ENCODE measurements at places on chromosomes 7 and 10. TPM values are rescaled to one million over a fixed set of nuclear protein-coding genes. Genes with fewer than 3 reads are reported as not detected.

DNA sequence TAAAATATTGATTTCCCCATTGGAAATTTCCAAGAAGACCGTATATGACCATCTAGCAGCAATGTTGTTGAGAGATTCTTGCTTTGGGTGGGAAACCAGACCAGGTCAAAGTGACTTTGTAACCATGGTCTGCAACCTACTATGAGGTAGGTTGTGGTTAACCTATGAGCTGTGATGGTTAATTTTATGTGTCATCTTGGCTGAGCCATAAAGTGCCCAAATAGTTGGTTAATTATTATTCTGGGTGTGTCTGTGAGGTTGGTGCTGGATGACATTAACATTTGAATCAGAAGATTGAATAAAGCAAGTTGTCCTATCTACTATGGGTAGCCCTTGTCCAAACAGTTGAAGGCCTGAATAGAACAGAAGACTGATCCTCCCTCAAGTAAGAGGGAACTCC, 18.3 kb upstream of the RALA start:
- peak; percentile 87 for DNase-seq

DNA sequence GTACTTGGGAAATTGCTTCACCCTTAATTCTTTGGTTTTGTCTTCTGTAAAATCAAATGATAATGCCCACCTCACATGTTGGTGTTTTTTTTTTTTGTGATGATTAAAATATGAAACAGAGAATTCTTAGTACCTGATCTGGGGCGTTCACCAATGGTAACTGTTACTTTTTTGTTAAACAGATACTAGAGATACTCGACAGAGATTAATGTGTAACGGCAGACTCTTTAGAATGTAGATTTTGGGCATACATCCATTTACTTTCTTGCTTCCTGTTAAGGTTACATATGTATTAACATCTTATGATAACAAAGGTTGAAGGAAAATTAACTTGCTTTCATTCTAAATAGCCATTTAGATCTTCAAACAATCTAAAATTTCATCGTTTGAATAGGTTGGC, 23.3 kb downstream of the PLXDC2 start:
- DNase-seq: no peak

GRCh38 chr7:123535517-123535916, 1.1 kb upstream of the IQUB start:
- DNase-seq: no peak

- DNase-seq: peak; percentile 57
Measured at GRCh38 chr10:89670926-89671325, 25.9 kb upstream of the PANK1 start.

DNA sequence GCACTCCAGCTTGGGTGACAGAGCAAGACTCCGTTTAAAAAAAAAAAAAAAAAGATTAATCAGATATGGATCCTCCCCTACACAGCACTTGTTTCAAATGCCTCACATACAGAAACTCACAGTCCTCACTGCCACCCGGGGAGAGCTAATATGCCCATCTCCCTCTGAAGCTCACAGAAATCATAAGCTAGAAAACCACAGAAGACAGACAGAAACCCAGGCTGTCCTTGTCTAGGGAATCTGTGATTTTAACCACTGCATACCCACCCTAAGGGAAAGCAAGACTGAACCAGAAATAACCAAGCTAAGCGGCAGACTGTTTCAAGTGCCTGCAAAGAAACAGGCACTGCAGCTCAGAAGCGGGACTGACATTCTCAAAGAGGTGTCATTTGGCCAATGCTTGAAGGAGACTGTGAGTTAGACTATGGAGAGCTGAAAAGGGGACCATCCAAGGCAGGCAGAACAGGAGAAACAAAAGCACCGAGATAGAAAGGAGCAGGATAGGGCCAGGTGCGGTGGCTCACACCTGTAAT, 37.6 kb downstream of the SLC37A3 start:
- DNase-seq: no peak

DNA sequence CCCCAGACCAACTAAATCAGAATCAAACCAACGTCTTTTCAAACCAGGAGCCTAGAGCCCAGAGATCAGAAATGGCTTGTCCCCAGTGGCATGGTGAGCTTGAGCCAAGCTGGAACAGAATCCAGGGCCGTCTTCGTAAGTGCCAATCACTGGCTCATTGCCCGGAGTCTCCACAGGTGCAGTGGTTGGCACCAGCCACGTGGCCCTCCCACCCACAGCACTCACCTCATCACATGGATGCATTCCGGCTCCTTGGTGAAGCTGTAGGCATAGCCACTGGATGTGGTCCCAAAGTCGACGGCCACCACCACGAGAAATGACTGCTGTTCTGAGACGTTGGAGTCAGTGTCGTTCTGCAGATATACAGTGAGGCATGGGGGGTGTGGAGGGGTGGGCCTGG, 37.4 kb downstream of the HSPA12A start:
- peak; percentile 37 for DNase-seq

- DNase-seq: no peak
Measured at GRCh38 chr10:6327961-6328698, 125.4 kb downstream of the PFKFB3 start.

DNA sequence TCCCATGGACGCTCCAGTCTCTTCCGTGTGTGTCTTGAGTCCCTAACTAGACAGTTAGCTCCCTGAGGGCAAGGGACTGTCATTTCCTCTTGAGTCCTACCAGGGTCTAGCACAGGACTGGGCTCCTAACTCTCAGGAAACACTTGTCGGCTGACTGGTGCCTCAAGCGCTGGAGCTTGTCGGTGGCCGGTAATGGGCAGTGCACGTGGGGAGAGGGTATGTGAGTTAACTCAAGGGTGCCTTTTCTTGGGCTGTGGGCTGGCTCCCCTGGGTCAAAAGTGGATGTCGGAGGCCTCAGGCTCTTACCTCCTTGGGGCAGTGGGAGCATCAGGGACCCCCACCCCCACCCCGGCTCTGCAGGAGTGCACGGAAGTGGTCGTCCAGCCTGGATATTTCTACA, 32.9 kb downstream of the ZNF775 start:
- no peak for DNase-seq

- no peak for DNase-seq
Measured at GRCh38 chr7:127486654-127487053, 94.1 kb upstream of the ZNF800 start.

GRCh38 chr7:52741670-52742290, 293.7 kb upstream of the POM121L12 start:
- peak; percentile 39 for DNase-seq

DNA sequence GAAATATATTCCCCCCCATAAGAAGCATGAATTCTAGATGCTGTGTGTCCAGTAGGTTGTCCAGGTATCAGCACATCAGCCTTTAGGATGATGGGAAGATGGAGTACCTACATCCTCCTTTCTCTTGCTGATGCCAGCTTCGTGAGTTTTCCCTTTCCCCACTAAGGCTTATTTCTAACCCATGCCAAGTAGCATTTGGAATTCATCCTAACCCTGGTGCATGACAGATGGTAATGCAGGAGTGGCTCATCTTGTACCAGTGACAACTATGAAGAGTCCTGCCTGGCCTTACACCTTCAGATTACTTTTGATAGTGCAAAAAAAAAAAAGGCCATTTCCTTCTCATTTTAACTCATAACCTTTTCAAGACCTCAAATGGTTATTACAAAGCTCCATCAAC, 58.7 kb downstream of the ARHGAP21 start:
- peak; percentile 44 for DNase-seq

Gene DBF4
- 18.6 TPM for total RNA-seq

Gene NACAD
- total RNA-seq: 1.2 TPM

Gene AKR1C3
- 65.8 TPM for total RNA-seq

Gene SFTPA2
- 0.08 TPM for total RNA-seq

Gene SPDYE2
- total RNA-seq: not detected

Gene EVX1
- total RNA-seq: not detected

Gene SHOC2
- 32.4 TPM for total RNA-seq
